ENCODE measurements at places on chromosomes 6 and 20.

DNA sequence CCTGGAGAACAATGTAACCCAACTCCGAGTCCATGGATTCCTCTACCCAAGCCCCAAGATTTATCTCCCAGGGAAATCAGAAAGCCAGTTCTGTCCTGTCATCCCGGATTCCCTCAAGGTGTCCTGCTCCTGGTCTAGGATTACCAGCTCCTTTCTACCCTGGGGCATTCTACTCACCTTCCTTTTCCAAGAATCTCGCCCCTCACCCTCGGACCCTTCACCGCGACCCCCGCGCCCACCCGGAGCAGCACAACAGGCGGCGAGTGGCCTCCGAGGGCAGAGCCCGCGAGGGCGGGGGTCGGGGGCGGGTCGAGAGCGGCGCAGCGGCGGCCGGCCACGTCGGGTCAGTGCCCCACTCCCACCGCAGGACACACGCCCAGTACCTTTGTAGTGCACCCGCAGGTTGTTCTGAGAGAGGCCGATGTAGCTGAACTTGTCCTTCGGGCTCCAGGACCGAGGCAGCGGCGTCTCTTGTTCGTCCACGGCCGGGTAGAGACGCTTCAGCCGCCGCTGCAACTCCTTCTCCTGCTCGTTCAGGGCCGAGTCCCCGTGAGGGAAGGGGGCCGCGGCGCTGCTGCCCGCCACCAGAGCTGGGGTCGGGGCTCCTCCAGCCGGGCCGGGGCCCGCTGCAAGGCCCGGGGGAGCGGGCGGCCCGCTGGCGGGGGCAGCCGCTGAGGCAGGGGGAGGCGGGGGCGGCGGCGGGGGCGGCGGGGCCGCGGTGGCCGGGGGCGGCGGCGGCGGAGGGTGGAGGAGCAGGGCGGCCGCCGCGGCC lies 897 bp downstream of the RANBP9 start:
- peak; percentile 27 for DNase-seq

DNA sequence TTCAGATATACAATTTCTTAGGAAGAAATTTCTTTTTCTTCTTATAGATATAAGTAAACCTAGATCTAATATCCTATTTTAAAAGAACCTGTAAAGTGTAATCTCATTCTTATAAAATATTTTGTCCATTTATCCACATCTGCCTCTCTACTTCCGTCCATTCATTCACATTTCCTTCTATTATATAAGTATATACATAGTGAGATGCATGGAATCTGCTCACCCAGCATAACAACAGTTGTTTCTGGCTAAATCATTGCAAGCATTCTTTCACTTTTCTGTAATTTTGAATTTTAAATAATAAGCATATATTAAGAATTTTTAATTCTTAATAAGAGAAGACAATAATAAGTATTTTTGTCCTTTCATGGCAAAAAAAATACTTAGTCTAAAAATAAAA lies 45.4 kb downstream of the CEP162 start:
- no peak for DNase-seq

DNA sequence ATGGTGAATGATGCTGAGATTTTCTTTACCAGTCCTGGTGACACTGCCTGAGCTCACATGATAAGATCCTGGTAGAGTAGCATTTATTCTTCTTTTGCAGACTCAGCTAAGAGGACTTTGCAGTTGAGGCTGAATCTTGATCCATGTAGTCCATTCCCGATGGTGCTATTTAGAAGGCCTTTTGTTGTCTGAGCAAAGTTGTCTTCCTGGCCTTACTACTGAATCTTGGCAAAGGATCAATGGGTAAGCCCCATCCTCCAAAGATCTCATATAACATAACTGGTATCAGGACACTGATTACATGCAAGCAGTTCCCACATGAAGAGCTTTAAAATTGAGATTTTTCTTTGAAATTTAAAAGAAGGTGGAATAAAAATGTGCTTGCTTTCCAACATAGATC lies 291.6 kb downstream of the SOX4 start:
- DNase-seq, result no peak

GRCh38 chr6:45697605-45698004 lies 318.1 kb downstream of the CLIC5 start:
- DNase-seq, result no peak

Measured in T-helper 2 cell treated with Interferon-gamma antibody and Interleukin-4, amounts not matched to agents 5 μg/mL and 100 μg/mL, for 36 hours (primary cell).